Glutamatergic neuron (in vitro differentiated cells): ENCODE measurements at places on chromosomes 3 and 15.

- no peak for DNase-seq
Observed at GRCh38 chr3:5388091-5388490, 200.6 kb downstream of the EDEM1 start.

DNA sequence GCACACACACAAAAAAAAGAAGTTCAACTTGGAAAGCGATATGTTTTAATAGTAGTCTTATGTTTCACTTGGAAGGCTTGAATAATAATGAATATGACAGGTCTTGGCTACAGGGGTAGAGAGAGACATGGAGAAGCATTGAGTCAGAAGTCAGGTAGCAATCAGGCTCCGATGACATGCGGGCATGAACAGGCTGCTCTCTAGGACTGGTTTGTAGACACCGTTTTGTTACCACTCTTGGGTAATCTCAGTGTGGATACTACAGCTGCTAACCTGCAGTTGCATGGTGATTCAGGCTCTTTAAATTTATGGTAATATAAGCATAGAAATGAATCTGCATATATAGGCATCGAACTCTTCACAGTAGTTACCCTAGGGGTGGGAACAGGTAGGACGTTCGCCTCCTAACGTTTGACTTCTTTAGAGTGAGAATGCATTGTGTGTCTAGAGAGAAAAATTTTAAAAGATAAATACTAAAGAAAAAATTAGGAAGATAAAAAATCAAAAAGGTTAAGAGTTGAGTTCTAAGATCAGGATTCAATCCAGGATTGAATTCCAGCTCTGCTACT is 241.6 kb upstream of the KBTBD8 start:
- no peak for DNase-seq

- no peak for DNase-seq
Observed at GRCh38 chr15:22880981-22881738, 42.7 kb downstream of the NIPA2 start.

DNA sequence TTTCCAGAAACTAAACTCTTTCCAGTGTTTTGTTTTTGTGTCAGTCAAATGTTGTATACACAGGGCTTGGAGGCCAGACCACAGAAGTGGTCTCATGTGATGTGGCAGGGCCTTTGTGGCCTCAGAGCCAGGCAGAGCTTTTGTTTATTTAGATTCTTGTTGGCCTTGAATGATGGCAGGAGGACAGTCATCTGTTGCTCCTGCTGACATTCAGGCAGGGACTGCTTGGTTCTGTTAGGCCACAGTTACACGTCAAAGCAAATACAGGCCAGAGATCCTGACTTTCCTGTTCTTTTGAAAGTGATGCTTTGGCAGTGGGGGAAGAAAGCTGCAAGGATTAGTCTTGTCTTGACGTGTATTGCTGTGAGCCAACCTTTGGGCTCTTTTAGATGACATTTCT is 325.1 kb downstream of the CACNA2D3 start:
- no peak for DNase-seq

DNA sequence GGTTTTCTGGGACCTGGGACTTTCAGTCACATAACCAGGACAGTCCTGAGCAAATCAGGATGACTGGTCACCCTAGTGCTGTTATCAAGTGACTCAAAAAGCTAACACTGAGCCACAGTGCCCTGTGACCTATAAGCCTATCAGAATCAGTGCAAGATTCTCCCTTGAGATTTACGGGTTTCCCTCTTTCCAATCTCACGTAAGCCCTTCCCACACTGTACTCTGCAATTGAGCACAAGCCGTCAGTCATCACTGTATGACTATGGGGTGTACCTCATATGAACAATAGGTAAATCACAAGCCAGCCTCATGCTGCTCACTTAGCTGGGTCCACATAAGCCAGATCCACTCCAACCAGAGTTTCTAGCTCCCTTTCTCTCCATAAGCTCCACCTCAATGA is 21.0 kb upstream of the CLDN18 start:
- no peak for DNase-seq

- DNase-seq, result no peak
Observed at GRCh38 chr3:52227766-52228165, 2.3 kb upstream of the TLR9 start.

DNA sequence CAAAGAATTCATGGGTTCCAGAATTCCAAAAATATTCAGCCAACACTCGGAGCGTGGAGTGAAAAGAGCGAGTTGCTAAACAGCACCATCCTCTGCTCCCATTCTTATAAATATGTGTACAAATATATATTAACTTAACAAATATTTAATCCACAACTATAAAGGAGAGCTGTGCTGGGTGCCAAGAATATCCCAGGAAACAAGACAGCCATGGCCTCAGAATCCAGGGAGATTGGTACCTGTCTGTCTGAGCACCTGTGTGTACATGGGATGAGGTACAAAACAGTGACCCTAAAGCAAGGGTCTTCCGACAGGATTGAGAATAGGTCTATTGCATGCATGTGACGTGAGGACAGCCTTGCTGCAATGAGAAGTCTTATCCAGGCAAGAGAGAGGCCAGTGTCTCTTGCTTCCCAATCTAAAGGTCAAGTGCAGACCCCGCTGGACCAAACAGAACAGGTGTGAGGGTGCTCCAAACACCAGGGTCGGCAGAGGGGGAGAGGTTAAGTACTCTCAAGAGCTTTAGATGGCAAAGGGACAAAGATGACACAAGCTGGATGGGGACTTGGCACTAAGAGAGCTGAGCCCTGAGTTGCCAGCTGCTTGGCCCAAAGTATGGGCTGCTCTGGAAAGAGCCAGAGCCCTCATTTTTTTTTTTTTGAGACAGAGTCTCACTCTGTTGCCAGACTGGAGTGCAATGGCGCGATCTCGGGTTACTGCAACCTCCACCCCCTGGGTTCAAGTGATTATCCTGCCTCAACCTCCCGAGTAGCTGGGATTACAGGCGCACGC is 36.2 kb downstream of the HOMER2 start:
- no peak for DNase-seq

DNA sequence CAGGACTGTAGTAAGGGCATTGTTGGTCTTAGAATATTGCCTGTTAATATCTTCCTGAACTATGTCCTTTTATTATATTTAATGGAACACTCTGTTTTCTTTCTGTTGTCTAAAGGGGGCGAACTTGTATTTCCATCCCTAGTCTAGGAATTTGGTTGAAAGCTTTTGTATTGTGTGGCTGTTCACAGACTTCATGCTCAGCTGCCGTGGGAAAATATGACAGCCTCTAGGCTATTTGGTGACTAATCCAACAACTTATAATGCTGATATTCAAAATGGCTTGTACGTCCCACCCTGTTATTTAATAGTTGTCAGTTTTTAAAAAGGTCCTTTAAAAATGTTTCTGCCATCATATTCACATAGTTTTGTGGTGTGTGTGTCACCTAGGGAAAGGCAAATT is 202.6 kb downstream of the KLHL25 start:
- no peak for DNase-seq

DNA sequence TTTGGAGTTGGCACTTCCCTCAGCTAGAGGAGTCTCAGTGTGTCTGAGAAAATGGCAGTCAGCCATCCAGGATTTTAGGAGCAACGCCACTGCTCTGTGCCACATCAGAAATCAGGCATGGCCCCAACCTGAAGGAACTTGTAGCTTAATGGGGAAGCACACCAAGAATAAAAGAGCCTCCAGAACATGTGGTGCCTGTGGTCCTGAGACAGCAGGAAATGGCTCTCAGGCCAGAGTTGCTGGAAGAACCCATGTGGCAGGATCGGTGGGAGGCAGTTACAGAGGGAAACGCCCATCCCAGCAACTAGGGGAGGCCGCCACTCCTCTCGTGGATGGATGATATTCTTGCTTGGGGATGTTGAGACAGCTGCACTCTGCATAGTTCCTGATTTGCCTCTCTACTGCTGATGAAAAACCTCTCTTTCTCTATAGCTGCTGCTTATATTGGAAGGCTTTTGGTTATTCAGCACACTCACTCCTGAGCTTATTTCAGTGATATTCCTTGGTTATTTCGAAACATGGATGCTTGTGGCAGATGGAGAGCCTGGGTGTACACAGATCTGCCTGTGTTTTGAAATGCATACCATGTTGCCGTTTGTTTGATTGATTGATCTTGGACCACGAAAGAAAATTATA is 52.4 kb downstream of the KLHL25 start:
- DNase-seq, result peak; percentile 42

- DNase-seq, result no peak
Observed at GRCh38 chr15:44710236-44711095, 657 bp downstream of the PATL2 start.

GRCh38 chr3:170670504-170670903 is 84.6 kb upstream of the SLC7A14 start:
- DNase-seq, result no peak

DNA sequence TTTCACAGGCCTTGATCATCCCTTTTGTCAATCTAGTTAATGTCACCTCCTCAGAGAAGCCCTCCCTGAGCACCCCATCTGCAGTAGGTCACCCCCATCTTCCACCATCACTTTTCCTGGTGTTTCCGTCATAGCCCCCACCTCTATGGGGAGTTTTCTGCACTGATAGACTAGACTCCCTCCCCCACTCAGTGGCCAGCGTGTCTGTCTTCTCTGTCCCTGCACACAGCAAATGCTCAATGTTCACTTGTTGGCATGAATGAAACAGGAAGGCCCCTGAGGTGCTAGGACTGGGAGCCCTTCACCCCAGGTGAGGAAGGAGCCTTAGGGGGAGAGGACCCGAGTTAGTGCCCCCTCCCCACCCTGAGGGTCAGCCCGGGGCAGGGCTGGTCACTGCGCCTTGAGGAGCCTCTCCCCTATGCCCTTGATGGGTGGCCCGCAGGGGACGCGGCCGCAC is 15.8 kb upstream of the FANCD2 start:
- DNase-seq, result no peak

DNA sequence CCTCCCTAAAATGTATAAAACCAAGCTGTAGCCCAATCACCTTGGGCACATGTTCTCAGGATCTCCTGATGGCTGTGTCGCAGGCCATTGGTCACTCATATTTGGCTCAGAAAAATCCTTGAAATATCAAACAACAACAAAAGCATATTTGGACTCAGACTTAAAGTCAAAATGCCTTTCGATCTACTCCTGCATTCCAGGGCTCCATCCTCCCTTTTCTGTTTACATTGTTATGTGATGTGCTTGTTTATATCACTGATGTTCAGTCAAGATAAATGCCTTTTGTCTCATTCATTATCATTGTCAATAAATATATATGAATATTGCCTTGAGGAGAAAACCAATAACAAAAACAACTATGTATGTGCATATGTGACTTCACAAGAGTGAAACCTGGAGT is 31.7 kb downstream of the HGD start:
- DNase-seq, result no peak
